ENCODE measurements at places on chromosomes 7 and 10.

GRCh38 chr10:13922586-13922985, 335.8 kb downstream of the PRPF18 start:
- no peak for DNase-seq

GRCh38 chr7:78769481-78770101, 683.9 kb downstream of the MAGI2 start:
- DNase-seq: no peak

- no peak for DNase-seq
Observed at GRCh38 chr10:53276797-53277196, 504.2 kb upstream of the MBL2 start.

- DNase-seq: no peak
Observed at GRCh38 chr7:80821771-80822319, 97.0 kb downstream of the SEMA3C start.

- no peak for DNase-seq
Observed at GRCh38 chr7:37209195-37209594, 239.5 kb downstream of the ELMO1 start.

DNA sequence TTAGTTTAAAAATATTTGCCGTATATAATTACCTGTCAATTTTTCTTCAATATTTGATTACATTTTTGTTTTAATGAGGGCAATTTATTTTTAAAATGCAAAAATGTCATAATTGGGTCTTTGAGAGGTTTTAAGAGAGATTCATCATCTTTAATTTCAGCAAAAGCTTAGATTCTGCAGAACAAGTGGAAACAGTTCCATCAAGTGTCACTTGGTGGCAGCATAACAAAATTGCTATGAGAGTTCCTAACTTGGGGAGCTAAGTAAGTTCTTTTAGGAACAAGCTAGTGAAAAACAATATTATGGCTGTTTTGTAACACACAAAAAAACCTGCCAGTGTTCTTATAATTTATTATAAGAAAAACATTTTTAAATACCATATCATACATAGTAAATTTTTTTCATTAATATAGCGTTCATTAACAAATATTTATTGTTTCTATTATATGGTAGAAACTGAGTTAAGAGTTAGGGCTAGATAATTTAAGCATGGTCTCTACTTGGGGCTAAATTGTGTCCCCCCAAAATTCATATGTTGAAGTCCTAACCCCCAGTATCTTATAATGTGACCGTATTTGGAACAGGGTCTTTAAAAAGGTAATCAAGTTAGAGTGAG, 155.2 kb downstream of the MAGI2 start:
- no peak for DNase-seq

DNA sequence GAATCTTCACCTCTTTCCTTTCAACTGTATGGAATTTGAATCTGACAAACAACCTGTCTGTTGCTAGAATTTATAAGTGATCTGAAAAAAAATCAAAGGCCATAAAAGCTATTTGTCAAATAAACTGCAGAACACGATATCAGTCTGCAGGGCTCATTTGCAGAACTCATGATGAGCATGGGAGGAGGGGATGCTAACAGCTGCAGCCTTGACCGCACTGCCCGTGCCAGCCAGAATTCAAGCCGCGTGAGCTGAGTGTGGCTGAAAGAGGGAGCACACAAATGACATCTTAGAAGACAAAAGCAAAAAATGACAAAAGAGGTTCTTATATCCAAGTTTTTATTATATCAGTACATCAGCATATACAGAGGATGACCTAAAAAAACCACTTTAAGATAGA, 15.7 kb downstream of the LRRTM3 start:
- DNase-seq: peak; percentile 77

GRCh38 chr10:60397792-60398191, 8.1 kb upstream of the ANK3 start:
- no peak for DNase-seq

- no peak for DNase-seq
Observed at GRCh38 chr7:100476101-100476780, 2.8 kb downstream of the TSC22D4 start.

DNA sequence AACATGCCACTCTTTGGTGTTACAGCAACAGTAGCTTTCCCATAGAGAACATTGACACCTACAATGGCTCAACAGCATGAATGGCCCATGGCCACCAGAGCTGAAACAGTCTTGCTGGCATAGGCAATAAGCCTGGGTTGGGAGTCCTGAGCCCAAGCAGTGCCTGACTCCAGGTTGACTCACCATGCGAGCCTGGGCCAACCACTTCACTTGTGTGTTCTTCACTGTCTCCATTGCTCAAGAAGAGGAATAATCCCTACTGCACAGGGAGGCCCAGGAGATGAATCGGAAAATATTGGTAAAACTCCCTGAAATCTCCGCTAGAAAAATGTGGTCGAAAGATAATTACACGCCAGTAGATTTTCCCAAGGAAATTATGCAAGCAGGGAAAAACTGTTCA, 89.2 kb upstream of the INHBA start:
- DNase-seq: no peak

- DNase-seq: no peak
Observed at GRCh38 chr10:32409741-32410140, 36.2 kb upstream of the CCDC7 start.

DNA sequence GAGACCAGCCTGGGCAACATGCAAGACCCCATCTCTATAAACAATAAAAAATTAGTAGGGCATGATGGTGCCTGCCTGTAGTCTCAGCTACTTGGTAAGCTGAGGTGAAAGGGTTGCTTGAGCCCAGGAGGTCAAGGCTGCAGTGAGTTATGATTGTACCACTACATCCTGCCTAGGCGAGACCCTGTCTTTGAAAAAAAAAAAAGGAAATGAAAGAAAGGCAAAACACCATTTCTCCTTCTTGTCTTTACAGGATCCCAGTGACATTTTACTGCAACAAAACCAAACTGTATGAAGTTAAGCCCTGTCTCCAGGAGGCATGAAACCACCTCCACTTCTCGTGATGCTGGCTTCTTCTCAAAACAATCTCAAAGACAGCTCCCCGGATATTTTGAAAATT, 29.9 kb upstream of the PBLD start:
- no peak for DNase-seq

DNA sequence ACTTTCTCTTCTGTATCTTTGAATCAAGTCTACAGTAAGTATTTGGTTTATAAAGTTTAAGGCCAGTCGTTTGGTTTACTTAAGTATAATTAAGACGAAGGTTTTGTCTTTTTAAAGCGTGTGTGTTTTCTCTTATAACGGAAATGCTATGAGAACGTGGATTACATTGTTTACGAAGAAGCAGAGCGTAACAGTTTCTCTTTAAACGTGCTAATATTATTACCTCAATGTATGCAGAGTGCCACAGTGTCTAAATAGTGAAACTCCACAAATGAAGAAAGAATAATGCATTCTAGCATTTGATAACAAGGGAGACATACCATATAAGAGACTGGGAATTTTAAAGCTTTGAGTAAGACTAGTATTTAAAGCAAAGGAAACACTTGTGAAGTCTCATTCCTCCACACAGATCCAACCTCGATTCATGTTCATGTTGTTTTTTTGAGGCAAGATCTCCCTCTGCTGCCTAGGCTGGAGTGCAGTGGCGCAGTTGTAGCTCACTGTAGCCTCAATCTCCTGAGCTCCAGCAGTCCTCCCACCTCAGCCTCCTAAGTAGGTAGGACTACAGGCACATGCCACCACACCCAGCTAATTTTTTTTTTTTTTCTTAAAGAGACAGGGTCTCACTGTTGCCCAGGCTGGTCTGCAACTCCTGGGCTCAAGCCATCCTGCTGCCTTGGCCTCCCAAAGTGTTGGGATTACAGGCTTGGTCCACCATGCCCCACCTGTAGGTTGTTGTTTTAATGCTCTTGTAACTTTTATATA, 75.1 kb downstream of the ANKRD61 start:
- no peak for DNase-seq

DNA sequence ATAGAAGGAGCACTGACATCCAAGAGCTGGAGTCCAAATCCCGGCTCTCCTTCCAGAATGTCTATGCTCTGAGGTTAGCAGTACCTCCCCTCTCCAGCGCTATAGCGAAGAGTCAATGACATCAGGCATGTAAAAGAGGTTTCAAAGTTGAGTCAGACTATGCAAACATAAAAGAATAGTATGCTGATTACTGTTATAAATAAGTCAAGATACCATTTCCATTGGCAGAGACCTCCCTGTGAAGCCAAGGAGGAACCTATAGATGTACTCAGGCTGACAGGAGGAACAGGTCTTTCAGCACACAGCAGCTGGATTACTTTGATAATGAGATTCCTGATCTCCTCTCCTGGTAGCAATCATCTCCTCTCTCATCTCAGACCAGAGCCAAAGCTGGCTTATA, 103.9 kb upstream of the EFCAB10 start:
- DNase-seq: no peak

GRCh38 chr10:51251110-51251509, 176.8 kb downstream of the PRKG1 start:
- DNase-seq: no peak

GRCh38 chr10:133166504-133166827, 6.4 kb downstream of the KNDC1 start:
- no peak for DNase-seq

DNA sequence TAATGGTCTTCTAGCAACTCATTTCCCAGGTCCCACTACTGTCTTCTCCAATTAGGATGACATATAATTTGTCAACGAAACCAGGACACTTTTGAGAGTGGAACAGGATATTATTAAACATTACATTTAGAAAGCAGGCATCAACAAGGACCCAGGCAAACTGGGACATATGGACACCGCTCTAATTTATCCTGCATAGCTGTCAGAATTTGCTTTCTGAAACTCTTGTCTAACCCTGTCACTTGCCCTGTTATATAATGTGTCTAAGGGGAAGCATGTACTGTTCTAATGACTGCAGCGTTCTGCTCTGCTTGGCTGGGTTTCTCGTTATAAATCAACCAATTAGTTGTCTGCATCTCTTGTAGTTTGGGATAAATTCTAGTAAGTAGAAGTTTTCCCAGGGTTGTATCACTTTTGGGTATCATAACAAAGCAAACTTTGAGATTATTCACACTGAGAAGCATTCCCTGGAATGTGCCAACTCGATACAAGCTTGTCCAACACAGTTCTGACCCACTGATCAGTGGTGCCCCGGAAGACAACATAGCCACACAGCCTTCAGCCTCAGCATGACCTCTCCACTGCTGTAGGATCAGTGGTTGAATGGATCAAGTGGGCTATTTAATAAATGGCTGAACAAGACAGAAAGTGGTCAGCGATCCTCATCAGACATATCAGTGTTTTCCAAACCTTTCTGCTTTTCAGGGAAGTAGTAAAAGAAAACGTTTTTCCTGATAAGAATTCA, 228.1 kb downstream of the KIF20B start:
- DNase-seq: no peak

DNA sequence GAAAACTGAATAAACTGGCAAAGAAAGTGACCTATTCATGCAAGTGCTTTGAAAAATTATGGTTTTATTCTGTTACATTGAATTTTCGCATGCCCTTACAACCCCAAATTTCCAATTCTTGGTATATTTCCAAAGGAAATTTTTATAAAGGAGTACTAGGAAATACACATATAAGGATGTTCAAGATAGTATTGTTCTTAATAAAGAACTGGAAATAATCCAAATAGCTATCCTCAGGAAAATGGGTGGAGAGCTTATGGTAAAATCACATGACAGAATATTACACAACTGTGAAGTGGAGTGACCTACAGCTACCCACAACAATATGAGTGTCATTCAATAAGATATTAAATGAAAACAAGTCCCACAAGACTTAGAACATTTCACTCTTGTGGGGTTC, 138.9 kb upstream of the BMPER start:
- DNase-seq: no peak

- no peak for DNase-seq
Observed at GRCh38 chr7:152568972-152569371, 107.0 kb downstream of the XRCC2 start.

GRCh38 chr10:71771204-71771603, 2.1 kb downstream of the VSIR start:
- no peak for DNase-seq

DNA sequence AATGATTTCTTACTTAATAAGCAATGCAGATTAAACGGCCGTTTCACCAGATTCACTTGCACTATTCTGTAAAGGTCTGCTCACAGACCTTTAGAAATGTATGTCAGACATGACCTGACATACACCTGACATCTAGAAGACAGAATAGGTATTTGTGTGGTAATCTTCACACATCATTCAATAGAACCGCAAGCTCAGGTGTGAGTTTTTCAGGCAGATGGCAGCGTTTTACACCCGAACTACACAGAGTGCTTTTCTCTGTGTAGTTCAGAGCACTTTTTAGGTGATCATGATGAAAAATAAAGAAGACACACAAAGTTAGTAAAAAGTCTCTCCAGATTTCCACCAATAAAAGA, 63.2 kb downstream of the PRKCQ start:
- DNase-seq: no peak

DNA sequence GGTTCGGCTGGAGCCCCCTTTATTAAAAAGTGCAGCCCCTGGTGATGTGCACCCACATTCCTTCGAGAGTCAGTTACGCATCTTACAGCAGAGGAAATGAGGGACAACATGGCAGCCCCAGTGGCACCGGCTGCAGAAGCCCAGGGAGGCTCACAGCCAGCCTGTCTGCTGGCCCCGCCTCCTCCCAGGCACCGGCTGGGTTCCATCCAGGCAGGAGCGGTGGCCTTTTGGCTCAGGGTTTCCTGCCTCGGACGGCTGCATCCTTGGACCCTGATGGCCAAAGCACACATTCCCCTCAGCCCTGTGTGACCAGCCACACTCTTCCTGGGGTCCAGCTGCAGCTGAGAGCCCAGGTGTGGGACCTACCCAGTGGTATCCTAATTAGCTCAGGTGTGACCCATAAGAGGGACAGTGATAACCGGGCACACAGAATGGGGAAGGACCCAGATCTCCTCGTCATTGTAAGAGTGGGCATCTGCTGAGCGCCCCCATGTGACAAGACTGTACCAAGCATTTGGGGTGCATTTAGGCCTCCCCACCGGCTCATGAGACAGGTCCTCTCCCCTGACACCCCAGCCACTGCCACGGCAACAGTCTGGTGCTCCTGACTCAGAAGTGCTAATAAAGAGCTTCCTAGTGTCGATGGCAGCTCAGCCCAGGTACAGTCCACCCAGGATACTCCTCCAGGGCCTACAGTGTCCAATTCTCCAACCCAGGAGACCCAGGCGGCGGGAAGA, 63.3 kb upstream of the CHST15 start:
- no peak for DNase-seq

DNA sequence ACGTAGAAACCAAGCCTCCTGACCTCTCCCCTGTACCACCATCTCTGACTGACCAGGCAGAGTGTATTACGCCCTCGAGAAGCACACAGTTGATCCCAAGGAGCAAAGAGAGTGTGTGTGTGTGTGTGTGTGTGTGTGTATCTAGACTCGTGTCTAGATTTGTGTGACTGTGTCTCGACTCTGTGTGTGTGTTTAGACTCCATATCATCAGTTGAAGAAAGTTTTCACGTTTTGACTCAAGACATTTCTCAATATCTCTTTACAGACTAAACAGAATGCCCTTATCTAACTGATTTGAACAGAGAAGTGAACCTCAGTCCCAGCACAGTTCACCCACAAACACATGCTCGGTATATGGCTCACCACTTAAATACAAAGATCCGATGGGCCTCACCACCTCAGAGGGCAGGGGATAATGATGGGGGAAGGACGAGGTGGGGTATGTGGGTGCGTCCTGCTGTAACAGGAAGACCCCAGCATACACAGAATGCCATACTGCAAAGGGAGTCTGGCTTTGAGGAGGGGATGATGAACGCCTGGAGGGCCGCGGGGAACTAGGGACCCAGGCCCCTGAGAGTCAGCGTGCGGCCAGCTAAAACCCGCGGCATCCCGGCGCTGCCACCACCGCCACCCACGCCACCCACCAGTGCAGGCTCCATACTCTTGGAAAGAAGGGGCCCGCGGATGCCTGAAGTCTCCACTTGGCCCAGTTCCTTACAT, 780 bp downstream of the ALDH18A1 start:
- DNase-seq: peak; percentile 43

All from hypothalamus (tissue), 51 donors.